ENCODE measurements at places on chromosomes 11 and 22.

DNA sequence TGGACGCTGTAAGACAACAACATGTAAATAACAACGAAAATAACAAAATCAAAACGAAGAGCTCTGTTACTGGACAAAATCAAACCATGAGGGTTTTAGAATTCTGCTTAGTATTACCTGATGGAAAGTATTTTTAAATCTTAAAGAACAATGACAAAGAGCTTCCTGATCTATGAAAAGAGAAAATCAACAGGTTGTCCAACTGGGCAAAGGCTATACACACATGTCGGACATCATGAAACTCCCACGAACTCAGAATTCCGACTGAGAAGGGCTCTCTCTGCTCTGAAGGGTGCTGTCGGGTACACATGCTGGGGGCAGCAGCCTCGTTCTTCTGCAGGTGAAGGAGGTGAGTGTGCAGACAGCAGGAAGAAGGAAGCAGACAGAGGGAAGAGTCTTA, 25.8 kb downstream of the CERK start:
- DNase-seq: no peak

GRCh38 chr11:73428699-73429098, 52.5 kb downstream of the RELT start:
- DNase-seq: no peak

DNA sequence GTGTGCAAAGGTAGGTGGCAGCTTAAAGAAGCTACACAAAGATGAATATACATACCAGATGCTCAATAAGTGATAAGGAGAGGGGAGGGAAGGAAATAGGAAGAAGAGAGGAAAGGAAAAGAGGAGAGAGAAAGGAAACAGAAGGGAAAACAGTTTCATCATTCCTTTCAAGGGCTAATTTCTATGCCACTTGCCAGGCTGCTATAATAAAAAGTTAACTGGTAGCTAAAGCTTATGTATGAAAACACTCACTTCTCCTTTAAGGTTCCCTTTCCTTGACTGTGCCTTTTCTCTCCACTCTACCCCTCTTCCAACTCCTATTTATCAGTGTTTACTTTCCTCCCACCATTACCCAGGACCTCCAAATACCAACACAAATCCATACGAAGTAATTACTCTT, 347.9 kb downstream of the DLG2 start:
- DNase-seq: peak; percentile 52

DNA sequence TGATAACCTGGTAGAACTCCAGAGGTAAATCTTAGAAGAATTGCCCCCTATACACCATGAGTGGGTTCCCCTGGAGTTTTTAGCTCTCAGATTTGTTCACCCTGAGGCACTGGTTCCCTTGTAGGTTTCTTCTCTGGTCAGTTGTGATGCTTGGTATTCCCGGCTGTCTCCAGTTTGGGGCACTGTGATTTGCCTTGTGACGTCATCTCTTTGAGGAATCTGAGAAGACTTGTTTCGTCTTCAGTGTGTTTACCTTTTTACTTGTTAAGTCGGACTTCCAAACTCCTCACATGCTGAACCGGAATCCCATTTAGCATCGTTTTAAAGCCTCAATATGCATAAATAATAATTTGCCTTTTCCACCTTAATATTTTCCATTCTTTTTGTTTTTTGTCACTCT, 54.4 kb downstream of the CECR2 start:
- DNase-seq: no peak

- no peak for DNase-seq
These were observed 149.0 kb downstream of the SPON1 start for GRCh38 chr11:14111496-14111895.

GRCh38 chr11:14932447-14932846, 39.7 kb downstream of the CALCA start:
- DNase-seq: no peak

DNA sequence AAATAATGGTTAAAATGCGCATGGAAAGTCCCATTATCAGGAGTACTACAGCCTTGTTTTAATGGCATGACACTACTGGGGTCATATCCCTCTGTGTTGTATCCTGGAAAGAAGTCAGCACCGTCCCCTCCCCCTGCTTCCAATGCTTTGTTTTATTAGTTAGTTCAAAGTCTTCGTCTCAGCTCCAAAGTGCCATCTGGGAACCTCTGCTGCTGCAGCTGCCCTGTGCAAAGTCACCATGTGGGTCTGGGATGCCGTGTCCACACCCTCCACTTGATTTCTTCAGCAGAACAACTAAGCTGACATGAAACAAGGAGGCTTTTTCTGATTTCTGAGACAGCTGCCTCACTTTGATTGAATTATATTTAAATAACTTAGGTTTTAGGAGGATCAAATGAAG, 29.5 kb upstream of the NCAM1 start:
- DNase-seq: no peak

DNA sequence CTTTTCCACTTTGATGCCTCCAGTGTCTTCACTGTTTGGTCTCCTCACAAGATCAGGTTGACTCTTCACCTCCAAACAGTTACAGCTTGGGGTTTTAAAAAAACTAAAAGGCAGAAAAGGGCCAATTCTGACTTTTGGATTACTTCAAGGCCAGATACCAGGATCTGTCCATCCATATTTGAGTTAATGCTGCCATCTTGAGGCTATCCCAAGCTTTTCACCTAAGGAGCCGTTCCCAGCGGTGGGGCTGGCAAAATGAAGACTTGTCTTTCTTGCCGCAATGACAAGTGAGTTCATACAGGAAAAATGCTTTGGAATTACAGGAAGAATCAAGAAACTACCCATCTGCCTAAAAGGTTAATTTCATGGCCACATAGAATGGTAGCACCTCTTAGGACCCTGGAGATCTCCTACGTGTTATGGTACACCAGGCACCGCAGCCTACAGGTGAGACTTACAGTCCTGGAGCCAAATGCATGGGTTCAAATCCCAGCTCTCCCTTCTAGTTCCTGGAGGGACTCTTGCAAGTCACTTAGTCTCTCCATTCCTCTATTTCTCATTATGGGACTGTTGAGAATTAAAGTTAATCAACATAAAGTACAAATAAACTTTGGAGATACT, 6.0 kb upstream of the OR5B21 start:
- DNase-seq: peak; percentile 9

DNA sequence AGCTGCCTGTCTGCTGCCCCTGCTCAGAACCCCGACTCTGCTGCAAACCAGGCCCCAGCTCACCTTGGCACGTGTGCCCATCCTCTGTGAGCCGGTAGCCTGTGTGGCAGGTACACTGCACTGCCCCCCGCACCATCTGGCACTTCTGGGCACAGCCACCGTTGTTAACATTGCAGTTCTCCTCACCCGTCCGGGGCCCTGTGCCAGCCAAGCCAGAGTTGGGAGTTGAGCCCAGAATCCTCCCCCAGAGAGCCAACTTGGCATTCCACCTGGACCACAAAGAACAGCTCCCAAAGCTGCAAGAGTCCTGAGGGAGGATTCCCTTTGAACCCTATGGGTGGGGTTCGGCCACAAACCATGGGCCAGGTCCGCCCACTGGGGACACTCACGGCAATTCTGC, 22.5 kb downstream of the LRP4 start:
- DNase-seq: no peak

DNA sequence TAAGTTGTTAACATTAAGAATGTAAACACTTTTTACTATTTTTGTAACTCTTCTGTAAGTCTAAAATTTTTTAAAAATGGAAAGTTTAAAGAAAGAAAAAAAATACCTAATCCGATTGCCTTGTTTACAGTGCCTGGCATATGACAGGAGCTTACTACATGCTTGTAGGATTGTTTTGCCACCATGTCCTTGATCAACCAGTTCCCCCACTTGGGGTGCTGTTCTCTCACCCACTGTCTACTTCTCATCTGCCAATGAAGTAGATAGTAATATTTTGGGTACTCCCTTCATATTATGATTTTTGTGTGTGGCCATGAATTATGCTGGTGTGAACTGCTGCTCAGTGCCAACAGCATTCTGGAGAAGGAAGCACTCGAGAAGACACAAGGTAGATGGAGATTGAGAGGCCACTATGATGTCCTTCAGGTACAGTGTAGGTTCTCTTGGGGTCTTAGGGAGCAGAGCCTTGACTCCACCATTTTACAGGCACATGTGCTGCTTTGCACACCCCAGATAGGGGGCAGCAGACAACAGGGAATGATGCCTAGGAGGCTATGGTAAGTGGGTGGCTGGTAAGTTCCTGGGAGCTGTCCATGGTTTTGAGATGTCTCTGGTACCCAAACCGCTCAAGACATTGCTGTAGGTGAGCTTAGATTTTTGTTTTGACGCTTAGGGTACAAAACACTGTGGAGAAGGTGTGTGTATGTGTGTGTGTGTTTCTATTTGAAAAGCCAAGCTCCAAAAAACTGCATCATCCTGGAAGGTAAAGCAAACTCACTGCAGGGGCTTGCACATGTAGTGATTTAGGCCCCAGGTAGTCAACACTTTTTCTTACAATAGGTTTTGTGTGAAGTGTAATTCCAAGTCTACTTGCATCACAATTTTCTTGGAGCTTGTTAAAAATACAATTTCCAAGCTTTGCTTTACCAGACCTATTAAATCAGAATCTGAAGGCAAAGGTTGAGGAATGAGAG, 494.5 kb upstream of the LARGE1 start:
- peak; percentile 4 for DNase-seq

DNA sequence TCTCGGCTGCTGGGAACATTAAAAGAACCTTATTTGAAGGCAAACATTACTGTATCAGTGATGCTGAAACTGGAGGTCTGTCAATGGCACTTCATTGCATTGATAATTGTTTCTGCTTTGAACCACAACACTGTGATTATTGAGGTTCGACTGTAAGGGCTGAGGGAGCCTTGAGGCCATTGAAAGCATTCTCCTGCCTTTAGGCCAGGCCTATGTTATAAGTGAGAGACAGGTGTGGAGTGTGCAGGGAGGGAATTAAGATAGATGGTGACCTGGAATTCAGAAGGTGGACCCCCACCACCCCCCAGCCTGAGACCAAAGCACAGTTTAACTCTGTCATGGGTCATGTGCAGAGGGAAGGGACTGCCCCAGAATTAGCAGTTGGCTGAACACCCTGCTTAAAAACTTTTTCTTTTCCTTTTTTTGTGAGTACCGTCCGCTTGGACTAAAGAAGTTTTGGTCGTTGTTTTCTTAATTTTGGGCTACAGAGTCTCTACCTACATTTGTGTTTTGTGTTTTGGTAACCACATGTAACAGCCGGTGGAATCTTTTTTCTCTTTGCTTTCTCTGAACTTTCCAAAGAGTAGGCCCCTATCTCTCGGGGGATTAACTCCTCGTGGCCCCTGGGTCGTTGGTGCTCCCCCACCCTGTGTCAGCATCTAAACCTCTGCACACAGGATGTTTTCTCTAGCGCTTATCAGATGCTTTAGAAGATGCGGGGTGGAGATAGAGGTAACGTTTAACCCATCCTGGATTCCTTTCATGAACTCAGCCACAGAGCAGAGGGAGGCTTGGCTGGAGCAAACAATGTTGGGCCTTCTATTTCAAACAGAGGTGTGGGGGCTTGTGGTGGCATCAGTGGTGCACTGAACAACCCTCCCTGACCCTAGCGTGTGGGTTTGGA, 43.7 kb downstream of the ZBTB16 start:
- no peak for DNase-seq

DNA sequence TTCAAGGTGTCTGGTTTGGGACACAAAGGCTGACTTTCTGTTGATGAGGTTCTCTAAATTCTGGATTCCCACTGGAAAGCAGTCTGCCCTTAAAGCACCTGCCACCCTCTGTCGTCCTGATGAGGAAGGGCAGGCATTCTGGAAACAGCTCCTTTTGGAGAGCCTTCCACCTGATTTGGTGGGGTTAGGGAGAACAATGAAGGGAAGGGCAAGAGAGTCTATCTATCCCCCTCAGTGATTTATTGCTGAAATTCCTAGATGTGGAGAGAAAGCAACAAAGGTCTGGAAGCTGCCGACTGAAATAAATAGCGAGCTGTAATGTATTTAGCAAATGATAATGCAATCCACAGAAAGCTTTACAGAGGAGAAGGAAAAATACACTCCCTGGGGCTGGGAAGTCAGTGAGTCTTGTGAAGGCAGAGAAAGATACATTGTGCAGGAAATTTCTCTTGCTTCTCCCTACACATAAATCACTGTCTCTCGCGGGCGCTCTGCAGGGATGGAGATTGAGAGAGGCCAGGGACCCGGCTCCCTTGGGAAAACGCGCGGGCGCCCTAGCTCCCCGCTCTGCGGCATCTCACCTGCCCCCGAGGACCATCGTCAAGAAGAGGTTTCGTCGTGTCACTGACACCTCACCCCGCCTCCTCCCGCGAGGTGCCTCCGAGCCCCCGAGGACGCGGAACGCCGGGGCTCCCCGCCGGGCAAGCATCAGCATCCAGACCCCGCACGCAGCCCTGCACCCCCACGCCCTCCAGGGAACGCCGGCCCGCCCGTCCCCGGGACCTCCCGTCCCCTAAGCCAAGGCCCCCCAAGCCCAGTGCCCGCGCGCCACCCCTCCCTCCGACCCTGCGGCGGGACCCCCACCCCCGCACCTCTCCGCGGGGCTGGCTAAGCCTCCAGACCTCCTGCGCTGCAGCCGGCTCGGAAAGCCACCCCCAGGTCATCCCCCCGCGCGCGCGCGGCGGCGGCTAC, 673 bp downstream of the CDON start:
- DNase-seq: peak; percentile 57

GRCh38 chr22:38694049-38694448, 6.7 kb downstream of the JOSD1 start:
- no peak for DNase-seq

GRCh38 chr11:9596926-9597464, 23.5 kb downstream of the WEE1 start:
- no peak for DNase-seq

DNA sequence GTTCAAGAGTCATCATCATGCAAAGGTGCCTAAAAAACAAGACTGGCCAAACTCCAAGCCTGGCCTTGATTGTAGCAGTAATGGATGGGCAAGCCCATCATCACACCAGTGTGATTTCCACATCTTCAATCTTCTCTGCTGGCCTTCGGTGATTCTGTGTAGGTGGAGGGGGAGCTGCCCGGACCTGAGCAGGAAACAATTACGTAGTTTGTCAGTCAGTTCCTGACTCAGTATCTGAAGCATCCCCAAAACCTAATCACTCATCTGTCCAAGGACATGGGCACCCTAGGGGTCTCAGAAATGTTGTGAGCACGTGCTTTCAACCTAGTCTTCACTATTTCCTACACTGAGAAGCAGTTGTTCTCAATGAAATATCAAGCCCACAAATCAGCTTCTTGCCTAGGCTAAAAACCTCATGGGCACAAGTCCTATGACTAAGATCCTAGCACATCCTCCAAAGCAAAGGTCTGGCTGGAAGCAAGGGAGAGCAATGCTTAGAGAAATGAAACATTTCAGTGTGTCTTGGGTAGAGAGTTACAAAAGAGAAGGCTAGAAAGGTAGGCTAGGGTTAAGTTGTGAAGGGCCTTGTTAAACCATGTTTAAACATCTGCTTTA, 24.6 kb downstream of the ATG16L2 start:
- DNase-seq: no peak

DNA sequence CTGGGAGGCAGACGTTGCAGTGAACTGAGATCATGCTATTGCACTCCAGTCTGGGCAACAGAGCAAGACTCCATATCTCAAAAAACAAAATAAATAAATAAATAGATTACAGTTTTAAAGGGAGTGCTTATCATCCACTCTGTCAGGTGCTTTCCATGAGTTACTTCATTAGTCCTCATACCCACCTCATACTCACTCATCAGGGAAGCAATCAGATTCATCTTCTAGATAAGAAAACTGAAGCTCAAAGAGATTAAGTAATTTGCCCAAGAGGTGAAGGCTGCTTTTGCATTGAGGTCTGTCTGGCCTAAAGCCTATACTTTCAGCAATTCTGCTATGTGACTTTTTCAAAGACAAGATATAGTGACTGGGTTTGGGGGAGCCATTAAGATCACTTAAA, 101.0 kb downstream of the RASSF10 start:
- DNase-seq: no peak
